ENCODE measurements at places on chromosomes 3 and 15. TPM values are rescaled to one million over a fixed set of nuclear protein-coding genes. Genes with fewer than 3 reads are reported as not detected.

The WDR72 gene
- total RNA-seq: not detected

The OR5K2 gene
- not detected for total RNA-seq

The SEMA3B gene
- 6.8 TPM for total RNA-seq

DNA sequence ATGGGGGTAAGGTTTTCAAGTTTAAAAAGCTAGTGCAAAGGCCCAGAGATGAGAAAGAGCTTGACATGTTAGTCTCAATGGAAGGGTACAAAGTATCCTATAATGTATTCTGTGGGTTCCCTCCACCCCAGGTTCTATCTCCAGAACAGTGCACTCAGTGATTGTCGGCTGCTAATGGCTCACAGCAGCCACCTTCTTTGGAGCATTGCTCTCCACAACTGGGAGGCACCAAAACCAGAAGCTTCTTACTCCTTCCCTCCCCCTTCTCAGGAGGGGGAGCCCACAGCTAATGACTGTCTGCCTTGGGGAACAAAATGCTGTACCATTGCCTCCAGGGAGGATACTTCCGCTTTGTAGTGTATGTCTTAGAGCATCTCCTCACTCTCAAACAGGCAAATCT is 439.4 kb upstream of the RBMS3 start:
- H3K36me3 ChIP-seq: no peaks in the 10 kb centered on the region
- no peaks in the 10 kb centered on the region for H3K27me3 ChIP-seq
- H3K27ac ChIP-seq: no peak overlapping the region
- DNase-seq: no peak
- H3K4me3 ChIP-seq: no peak overlapping the region

GRCh38 chr3:142976621-142977398 is 13.3 kb upstream of the PAQR9 start:
- H3K27ac ChIP-seq: peak overlapping the region; percentile 27
- H3K27me3 ChIP-seq: no peaks in the 10 kb centered on the region
- DNase-seq: peak; percentile 90
- H3K4me3 ChIP-seq: no peak overlapping the region

- no peak overlapping the region for H3K4me3 ChIP-seq
- no peaks in the 10 kb centered on the region for H3K4me1 ChIP-seq
- no peaks in the 10 kb centered on the region for H3K27me3 ChIP-seq
- H3K36me3 ChIP-seq: no peaks in the 10 kb centered on the region
These were observed 95.9 kb upstream of the STT3B start for GRCh38 chr3:31436830-31437229.

DNA sequence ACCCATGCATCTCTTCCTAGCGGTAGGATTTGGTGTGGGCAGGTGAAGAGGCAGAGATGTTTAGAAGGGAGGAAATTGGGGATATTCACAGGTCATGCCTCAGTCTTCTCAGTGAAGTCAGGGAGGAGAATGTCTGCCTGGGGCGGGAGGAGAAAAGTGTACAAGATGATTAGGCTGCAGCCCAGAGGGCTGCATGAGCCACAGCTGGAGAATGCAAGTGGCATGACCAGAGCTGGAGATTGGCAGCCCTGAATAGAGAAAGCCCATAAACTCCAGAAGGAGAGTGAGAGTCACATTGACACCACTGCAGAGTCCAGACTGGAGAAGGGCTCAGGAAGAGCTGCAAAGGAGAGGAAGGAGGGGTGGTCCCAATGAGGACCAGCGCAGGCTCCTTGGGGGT is 22.6 kb downstream of the PDHB start:
- peaks cover 72% of the 10 kb centered on the region for H3K36me3 ChIP-seq
- no peak for DNase-seq
- no peaks in the 10 kb centered on the region for H3K4me1 ChIP-seq
- H3K4me3 ChIP-seq: no peak overlapping the region
- no peak overlapping the region for H3K27ac ChIP-seq
- no peaks in the 10 kb centered on the region for H3K27me3 ChIP-seq

DNA sequence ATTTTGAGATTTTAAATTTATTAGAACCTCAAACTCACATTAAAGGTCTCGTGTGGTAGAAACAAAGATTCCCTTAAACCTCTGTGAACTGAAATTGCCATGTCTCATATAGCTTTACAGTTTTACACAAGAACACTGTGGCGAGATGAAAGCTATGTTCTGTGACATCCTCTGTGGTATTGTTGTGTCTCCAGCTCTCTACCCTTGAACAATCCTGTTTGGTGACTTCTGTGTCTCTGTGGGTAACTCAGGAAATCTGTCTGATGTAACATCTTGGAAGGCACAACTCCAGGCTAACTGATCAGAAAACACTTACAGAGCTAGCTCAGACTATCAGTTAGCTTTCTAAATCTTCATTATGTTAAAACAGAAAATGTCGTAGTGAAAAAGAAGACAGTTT is 318.8 kb upstream of the GBE1 start:
- no peak overlapping the region for H3K4me3 ChIP-seq
- H3K27me3 ChIP-seq: no peaks in the 10 kb centered on the region
- no peak for DNase-seq
- H3K4me1 ChIP-seq: no peaks in the 10 kb centered on the region

- no peaks in the 10 kb centered on the region for H3K36me3 ChIP-seq
- no peak overlapping the region for H3K4me3 ChIP-seq
- DNase-seq: no peak
- H3K27ac ChIP-seq: no peak overlapping the region
- H3K27me3 ChIP-seq: peaks cover 5% of the 10 kb centered on the region
These were observed 40.5 kb upstream of the RPS17 start for GRCh38 chr15:82580713-82581112.
